ENCODE measurements at places on chromosomes 4 and X. TPM values are rescaled to one million over a fixed set of nuclear protein-coding genes. Genes with fewer than 3 reads are reported as not detected.

DNA sequence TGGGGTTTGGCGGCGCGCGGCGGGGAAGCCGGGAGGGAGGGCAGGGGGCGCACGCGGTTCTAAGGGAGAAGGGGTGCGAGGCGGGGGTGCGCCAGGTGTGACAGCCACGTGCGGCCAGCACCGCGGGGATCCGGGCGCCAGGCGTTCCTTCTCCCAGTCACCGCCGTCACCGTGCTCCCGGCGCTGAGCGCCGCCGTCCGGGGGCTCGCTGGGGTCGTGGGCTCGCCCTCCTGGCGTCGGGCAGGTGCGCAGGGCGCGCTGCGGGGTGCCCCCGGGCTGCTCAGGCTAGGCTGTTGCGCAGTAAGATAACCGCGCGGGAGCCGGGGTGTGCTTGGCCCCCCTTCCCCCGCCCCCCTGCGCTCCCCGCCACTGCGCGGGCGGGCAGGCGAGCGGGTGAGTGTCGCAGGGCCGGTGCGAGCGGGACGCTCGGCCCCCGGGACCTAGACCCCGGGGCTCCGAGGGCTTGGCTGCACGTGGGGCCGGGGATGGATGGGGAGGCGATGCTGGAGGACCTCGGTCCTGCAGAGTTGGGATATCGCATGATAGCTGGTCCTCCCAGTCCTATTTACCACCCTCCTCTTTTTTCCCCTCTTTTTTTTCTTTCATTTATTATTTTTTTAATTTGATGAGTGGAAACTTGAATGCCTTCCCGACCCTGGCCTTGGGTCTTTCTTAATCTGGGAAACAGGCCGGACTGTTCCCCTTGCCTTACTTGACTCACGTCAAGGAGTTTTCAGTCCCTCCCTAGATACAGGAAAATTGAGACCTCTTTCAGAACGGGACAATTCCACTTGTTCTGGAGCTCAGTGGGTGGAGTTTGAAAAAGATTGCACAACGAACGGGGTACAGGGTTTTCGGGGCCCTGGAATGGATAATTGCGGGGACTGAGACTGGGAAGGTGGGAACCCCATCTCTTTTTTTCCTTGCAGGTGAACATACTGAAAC lies 797 bp downstream of the TXLNG start:
- peak overlapping the region; percentile 73 for H3K4me3 ChIP-seq
- peak; percentile 21 for DNase-seq
- H3K4me1 ChIP-seq = peaks cover 5% of the 10 kb centered on the region
- peak overlapping the region; percentile 76 for H3K27ac ChIP-seq
- no peaks in the 10 kb centered on the region for H3K27me3 ChIP-seq

- DNase-seq = no peak
- no peaks in the 10 kb centered on the region for H3K4me1 ChIP-seq
- H3K4me3 ChIP-seq = no peak overlapping the region
- H3K27ac ChIP-seq = no peak overlapping the region
- no peaks in the 10 kb centered on the region for H3K27me3 ChIP-seq
- no peaks in the 10 kb centered on the region for H3K36me3 ChIP-seq
Measured at GRCh38 chr4:73576381-73576780, 43.9 kb downstream of the RASSF6 start.

GRCh38 chrX:2867206-2867605 lies 38.5 kb downstream of the GYG2 start:
- H3K27ac ChIP-seq = no peak overlapping the region
- H3K4me1 ChIP-seq = no peaks in the 10 kb centered on the region
- no peaks in the 10 kb centered on the region for H3K36me3 ChIP-seq
- no peak for DNase-seq
- H3K27me3 ChIP-seq = no peaks in the 10 kb centered on the region

DNA sequence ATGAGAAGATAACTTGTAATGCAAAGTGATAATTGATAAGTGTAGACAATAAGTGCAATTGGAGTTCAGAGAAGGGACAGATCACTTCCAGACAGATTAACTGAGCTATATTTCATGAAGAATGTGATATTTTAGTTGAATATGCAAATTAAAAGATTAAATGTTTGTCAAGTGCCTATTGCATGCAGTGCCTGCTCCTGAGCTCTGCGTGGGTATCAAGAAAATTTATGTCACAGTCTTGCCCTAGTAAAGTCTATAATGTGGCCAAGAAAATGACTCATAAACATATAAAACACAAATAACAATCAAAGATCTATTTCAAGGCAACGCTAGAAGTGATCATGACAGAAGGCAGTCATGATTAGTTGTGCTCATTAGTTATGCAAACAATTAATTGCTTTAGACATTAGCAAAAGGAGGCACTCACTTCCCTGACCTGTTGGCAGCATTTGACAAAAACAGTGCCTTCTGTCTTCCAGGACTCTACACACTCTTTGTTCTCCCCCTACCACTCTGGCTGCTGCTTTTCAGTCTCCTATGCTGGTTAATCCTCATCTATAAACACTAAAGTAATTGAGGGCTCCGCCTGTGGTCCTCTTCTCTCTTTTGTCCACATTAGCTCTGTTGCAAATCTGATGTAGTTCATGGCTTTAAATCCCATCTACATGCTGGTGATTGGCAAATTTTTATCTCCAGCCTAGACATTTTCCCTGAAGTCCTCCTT lies 47.7 kb downstream of the ARHGEF38 start:
- peaks cover 18% of the 10 kb centered on the region for H3K4me1 ChIP-seq
- no peaks in the 10 kb centered on the region for H3K27me3 ChIP-seq

GRCh38 chr4:8708401-8709021 lies 115.9 kb downstream of the CPZ start:
- DNase-seq = no peak
- H3K36me3 ChIP-seq = no peaks in the 10 kb centered on the region
- H3K4me1 ChIP-seq = no peaks in the 10 kb centered on the region
- no peaks in the 10 kb centered on the region for H3K27me3 ChIP-seq
- H3K27ac ChIP-seq = no peak overlapping the region
- H3K4me3 ChIP-seq = no peak overlapping the region

- H3K27ac ChIP-seq = no peak overlapping the region
- H3K4me1 ChIP-seq = no peaks in the 10 kb centered on the region
- H3K36me3 ChIP-seq = no peaks in the 10 kb centered on the region
- H3K4me3 ChIP-seq = no peak overlapping the region
- no peak for DNase-seq
Measured at GRCh38 chr4:150491132-150492049, 90.6 kb upstream of the MAB21L2 start.

- H3K27ac ChIP-seq = no peak overlapping the region
- no peaks in the 10 kb centered on the region for H3K27me3 ChIP-seq
- H3K36me3 ChIP-seq = no peaks in the 10 kb centered on the region
- H3K4me1 ChIP-seq = no peaks in the 10 kb centered on the region
- peak; percentile 11 for DNase-seq
Measured at GRCh38 chr4:103786014-103786413, 66.2 kb upstream of the TACR3 start.

DNA sequence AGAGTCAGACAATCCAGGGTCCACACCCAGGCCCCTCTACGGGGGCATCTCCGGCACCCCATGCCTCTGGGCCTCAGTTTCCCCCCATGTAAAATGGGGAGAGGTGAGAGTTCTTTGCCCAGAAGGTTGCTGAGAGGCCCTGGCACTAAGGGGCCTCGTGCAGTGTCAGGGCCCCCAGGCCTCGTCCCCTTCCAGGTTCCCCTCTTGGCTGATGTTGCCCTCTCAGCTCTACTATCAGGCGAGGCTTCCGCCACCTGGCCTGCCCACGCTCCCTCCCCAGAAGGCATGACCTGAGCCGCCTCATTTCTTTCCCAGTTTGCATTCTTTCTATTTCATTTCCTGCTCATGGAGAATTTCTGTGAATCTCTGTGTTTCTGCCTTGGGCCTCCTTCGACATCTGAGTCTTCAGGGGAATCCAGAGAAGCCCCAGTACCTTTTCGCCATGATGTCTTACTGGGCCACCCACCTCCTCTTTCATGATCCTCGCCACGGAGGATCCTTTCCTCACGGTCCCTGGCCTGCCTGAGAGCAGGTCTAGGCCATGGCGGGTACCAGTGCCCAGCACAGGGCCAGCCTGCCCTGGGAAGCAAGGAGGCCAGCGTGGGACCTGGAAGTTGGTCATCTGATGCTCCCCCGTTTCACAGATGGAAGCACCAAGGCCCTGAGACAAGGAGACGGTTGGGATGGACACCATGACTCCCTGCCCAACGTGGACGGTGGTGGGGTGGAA lies 21.9 kb upstream of the MRFAP1 start:
- H3K36me3 ChIP-seq = peaks cover 30% of the 10 kb centered on the region
- no peaks in the 10 kb centered on the region for H3K27me3 ChIP-seq
- H3K27ac ChIP-seq = no peak overlapping the region
- no peak overlapping the region for H3K4me3 ChIP-seq
- DNase-seq = no peak
- no peaks in the 10 kb centered on the region for H3K4me1 ChIP-seq

DNA sequence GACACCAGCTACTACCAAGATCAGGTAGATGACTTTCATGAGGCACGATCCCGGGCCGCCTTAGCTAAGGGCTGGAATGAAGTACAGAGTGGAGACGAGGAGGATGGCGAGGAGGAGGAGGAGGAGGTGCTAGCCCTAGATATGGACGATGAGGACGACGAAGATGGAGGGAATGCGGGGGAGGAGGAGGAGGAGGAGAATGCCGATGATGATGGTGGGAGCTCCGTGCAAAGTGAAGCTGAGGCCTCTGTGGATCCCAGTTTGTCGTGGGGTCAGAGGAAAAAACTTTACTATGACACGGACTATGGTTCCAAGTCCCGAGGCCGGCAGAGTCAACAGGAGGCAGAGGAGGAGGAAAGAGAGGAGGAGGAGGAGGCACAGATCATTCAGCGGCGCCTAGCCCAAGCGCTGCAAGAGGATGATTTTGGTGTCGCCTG lies 481 bp downstream of the UTP3 start:
- no peaks in the 10 kb centered on the region for H3K27me3 ChIP-seq
- peaks cover 30% of the 10 kb centered on the region for H3K4me1 ChIP-seq
- peak overlapping the region; percentile 82 for H3K27ac ChIP-seq

Gene HELT
- total RNA-seq = not detected

Gene ENPEP
- 6.6 TPM for total RNA-seq

Gene DAPP1
- total RNA-seq = 0.33 TPM

Gene SPINK2
- total RNA-seq = not detected

All from thyroid gland (tissue), 4 donors.